ENCODE measurements at places on chromosomes 5 and 9.

DNA sequence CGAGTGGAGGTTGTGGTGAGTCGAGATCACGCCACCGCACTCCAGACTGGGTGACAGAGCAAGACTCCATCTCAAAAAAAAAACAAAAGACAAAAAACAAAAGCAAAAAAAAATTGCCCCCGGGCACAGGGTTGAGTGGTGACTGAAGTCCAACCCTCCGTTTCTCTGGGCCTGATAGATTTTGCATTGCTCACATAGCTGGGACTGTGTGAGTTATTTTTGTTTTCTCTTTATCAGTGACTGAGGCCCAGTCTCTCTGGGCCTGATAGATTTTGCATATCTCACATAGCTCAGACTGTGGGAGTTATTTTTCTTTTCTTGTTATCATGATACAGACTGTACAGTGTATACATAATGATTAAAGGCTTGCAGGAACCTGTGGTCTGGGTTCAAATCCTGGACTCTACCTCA is 2.6 kb upstream of the SLC28A3 start:
- DNase-seq: no peak

GRCh38 chr5:127754259-127754658 is 51.1 kb downstream of the CCDC192 start:
- DNase-seq: no peak

DNA sequence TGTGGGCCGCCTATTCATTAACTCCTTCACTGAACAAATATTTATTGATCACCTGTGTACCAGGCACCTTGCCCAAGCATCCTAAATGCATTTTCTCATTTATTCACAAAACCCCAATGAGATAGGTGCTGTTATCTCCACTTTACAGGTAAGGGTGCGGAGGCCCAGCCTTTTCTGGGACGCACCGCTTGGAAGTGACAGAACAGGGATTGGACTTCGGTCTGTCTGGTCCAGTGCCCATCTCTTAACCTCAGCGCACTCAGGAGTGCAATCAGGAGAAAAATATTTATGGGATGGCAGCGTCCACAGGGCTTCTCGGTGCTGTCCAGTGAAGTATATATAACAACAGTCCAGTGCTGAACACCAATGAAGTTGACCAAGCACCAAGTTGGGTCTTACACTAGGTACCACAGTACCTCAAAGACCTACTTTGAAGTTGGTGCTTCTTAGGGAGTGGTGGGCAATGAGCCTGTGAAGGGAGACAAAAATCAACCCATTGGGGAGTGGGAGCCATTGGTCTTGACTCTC is 18.9 kb upstream of the GARNL3 start:
- no peak for DNase-seq

DNA sequence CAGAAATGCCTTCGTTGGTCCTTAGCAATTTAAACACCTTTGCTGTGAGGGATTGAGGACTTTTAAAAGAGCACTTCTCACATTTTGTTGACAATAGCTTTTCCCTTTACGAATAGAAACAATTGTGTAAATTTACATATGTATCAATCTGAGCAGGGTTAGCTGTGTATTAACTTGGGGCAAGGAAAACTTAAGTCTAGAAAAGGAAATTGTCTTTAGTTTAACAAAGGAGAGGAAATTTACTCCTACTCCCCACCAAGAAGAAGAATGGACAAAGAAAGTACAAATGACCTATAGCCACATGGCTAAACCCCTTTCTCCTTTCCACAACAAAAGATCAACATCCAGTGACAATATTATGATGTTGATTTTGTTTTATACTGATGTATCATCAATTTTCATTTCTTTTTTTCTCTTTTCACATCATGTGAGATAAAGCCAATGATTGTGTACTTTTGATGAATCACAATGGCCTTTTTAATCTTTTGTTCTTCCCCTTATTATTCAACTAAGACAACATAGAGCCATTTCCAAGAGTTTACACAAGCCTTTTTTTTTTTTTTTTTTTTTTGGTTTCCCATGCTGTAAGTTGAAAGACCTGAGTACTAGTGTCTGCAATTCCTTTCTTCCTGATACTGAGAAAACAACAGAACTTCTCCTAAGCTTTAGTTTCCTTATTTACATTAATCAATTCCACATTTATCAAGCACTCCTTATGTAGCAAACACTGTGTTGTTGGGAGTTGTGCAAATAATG is 19.0 kb downstream of the FOXB2 start:
- DNase-seq: no peak

- DNase-seq: no peak
Observed at GRCh38 chr5:7930011-7930410, 61.1 kb downstream of the MTRR start.
